CD4-positive, alpha-beta T cell treated with Interleukin-17A for 1 hour (primary cell): ENCODE measurements at places on chromosomes 12 and 14.

- no peak for DNase-seq
Measured at GRCh38 chr12:119678459-119678858, 10.5 kb downstream of the PRKAB1 start.

GRCh38 chr14:95699412-95699811 is 13.2 kb downstream of the TCL1B start:
- no peak for DNase-seq

GRCh38 chr14:63686926-63687325 is 40.9 kb downstream of the SGPP1 start:
- no peak for DNase-seq

DNA sequence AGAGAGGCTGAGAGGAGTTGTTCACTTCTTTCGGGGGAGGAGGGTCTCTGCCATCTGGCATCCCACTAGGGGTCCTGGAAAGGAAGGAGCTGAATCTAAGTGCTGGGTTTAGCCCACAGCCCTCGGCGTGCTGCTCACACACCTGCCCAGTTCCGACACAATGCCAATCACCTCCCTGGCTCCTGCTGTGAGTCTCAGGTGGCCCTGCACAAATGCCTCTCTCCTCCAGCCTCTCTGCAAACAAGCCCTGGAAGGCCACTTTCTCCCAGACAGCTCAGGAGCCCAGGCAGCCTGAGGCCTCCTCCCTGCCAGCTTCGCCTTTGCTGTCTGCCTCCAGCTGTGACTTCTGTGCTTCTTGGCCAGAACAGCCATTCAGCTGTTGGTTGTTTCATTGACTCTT is 51.2 kb downstream of the SMIM41 start:
- DNase-seq: no peak

- DNase-seq: no peak
Measured at GRCh38 chr12:18998343-18999261, 130.9 kb upstream of the PLEKHA5 start.
